Activated CD8-positive, alpha-beta memory T cell treated with anti-CD3 and anti-CD28 coated beads for 1 hour (primary cell): ENCODE measurements at places on chromosomes 4 and X.

GRCh38 chrX:31320740-31321139 lies 248.9 kb upstream of the FTHL17 start:
- DNase-seq = no peak

DNA sequence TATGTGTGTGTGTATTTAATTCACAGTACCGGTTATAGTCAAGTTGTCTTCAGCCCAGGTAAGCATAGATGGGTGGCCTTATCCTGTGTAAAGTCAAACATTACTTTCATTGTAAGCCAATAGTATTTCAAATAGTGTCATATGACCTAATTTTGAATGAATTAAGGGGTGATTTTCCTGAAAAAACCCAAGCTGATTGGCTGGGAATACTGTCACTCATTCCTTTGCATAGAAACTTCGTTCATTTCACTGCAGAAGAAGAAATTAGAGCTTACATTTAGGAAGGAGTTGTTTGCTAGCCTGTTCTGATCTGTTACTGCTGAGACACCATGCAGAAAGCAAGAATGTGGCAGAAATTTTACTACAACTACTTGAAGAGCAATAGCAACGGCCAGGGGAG lies 45.4 kb downstream of the SMARCAD1 start:
- no peak for DNase-seq

- DNase-seq = no peak
Measured at GRCh38 chrX:136168929-136169735, 21.8 kb downstream of the FHL1 start.

DNA sequence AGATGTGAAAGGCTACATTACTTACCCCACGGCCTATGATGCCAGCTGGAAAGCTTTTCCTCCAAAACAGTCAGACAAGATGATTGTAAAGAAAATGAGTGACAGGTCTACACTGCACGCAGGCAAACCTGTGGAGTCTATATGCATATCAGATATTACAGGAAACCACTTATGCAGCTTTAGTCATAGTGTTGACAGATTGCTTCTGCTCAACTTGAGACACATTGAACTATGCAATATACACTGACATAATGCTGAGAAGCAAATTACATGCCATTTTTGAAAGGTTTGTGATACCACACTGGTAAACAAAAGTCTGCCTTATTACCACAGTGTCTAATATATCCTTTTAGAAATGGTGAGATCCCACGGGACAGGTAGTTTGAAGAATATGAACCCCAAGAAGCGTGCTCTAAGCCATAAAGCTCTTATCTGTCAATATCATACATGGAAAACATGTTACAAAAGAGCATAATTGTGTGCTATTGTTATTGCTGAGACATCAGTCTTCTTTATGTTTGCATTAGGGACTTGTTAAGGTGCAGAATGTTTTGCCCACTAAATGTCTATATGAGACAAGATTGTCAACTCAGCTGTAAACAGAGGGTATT lies 1835.8 kb upstream of the TENM3 start:
- DNase-seq = no peak

DNA sequence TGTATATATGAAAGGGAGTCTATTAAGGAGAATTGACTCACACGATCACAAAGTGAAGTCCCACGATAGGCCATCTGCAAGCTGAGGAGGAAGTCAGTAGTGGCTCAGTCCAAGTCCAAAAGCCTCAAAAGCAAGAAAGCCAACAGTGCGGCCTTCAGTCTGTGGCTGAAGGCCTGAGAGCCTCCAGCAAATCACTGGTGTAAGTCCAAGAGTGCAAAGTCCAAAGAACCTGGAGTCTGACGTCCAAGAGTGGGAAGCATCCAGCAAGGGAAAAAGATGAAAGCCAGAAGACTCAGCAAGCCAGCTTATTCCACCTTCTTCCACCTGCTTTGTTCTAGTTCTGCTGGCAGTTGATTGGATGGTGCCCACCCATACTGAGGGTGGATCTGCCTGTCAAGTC lies 104.1 kb downstream of the IL1RAPL2 start:
- DNase-seq = no peak

GRCh38 chr4:93693141-93693540 lies 135.4 kb upstream of the ATOH1 start:
- no peak for DNase-seq

DNA sequence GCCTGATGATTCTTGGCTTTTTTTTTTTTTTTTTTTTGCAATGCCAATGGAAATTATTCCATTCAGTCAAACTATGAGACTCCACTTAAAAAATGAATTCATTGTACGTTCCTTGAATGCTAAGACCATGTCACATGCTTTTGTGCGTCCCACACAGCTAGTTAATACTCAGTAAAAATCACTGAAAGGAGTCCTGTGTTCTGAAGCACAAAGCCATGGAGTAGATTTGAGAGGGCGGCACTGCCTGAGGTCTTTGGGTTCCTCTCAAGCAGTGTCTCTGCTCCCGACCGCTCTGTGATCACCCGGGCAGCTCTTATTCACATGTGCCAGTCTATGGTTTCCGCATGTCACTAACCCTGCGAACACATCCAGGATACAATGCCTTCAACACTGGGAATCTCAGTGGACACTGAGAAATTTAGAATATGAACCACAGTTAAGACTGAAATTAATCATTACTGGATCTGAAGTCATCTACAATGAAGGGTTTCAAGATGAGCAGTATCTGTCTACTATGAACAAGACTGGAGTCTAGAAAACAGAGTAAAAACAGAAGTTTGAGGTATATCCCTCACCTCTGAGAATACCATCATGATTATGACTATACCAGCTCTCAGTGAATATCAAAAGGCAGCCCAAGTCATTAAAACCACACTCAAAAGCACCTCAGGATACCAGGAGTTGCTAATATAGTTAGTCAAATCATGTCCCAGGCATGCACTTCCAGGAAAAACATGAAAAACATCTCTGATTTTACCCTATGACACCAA lies 193.0 kb downstream of the MGST2 start:
- DNase-seq = no peak

- no peak for DNase-seq
Measured at GRCh38 chr4:41142376-41143310, 71.7 kb downstream of the APBB2 start.

DNA sequence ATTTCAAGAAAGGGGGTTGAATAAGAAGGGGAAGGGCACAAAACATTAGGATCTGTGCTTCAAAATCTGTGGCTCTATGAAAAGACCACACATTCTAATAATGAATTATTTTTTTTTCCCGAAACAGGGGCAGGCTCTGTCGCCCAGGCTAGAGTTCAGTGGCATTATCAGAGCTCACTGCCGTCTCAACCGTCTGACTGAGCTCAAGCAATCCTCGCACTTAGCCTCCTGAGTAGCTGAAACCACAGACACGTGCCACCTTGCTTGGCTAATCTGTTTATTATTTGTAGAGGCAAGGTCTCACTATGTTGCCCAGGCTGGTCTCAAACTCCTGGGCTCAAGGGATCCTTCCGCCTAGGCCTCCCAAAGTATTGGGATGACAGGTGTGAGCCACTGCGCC lies 33.4 kb downstream of the ACSL1 start:
- no peak for DNase-seq

GRCh38 chrX:93461060-93461459 lies 212.3 kb downstream of the NAP1L3 start:
- no peak for DNase-seq

GRCh38 chrX:51420610-51421009 lies 75.8 kb downstream of the NUDT11 start:
- DNase-seq = no peak

DNA sequence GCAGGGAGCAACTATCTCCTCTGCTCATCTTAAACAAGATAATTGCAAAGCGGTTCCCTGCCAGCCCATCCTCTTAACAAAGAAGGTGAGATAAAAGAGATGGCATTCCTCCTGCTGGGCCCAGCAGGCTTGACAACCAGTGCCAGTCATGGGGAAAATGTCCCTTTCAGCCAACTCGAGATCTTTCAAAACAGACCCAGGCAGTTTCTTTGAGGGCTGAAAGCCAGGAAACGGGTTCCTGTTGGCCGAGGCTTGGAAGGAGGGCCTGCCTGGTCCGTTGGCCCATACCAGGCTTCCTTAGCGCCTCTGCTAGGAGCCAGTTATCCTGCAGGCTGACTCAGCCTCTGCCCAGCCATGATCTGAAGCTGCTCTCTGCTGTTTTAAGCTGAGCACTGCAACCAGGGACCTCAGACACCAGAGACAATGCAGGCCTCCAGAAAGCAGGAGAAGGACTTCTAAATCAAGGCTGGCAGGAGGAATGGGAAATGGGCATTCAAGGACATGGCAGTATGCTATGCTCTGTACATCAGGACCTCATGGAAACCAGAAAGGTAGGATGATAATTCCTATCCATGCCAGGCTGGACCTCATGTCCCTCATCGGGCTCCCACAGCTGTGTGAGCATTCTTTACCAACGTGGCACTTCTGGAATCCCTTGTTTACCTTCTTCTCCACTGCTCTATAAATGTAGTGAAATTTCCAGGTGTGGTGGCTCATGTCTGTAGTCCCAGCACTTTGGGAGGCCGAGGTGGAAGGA lies 42.4 kb upstream of the SLC2A9 start:
- DNase-seq = no peak

- no peak for DNase-seq
Measured at GRCh38 chr4:176638992-176639391, 153.7 kb downstream of the VEGFC start.

DNA sequence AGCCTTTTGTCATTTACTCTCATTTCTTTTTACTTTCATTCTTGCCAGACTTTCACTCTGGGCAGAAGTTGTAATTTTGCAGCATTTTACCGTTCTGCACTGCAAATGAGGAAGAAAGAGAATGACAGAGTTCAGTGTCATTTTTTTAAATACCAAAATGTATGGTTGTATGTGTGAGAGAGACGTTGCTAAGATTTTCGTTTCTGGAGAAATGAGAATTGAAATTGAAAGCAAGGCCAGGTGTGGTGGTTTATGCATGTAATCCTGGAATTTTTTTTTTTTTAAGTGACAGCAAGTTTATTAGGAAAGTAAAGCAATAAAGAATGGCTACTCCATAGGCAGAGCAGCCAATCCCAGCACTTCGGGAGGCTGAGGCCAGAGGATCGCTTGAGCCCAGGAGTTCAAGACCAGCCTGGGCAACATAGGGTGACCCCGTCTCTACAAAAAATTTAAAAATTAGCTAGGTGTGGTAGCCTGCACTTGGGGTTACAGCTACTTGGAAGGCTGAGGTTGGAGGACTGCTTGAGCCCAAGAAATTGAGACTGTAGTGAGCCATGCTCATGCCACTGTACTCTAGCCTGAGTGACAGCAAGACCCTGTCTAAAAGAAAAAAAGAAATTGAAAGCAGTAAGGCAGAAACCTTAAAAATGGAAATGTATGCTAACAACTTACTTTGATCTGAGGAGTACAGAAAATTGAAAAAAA lies 12.9 kb downstream of the DCK start:
- no peak for DNase-seq

- no peak for DNase-seq
Measured at GRCh38 chr4:7985891-7986441, 46.3 kb upstream of the AFAP1 start.

- no peak for DNase-seq
Measured at GRCh38 chrX:109954333-109954732, 48.6 kb upstream of the TMEM164 start.

- DNase-seq = no peak
Measured at GRCh38 chr4:3296651-3297050, 3.8 kb downstream of the RGS12 start.

DNA sequence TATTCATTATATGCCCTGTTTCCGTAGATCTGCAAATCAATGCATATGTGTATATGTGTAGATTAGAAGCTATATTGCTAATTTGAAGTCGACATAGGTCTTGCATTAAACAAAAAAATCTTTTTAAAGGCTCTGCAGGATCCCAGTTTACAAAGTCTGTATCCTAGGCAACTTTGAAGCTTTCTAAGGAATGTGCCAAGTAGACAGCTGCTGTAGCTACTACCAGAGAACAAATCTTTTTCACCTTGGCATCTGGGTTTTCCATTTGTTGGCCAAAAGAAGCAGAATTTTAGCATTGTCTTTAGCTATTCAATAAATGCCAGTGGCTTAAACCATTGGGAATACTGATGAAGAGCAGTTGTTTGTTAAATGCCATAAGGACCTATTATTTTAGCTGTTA lies 88.0 kb downstream of the NAA11 start:
- DNase-seq = no peak

DNA sequence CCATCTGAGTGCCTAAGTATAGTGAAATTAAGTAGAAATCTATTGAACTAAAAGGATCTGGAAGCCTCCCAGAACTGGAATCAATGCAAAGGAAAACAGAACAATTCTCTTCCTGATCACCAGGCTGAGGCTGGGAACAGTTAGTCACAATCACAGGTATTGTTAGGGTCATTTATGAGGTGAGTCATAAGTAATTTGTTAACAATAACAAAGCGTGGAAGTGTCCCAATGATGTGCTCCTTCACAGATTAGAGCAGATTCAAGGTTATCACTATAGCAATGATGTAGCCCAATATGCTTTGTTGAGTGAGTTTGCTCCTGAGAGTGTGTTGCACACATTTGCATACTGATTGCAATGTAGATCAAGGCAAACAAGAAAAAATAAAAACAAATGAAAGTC lies 228.1 kb downstream of the ZNF674 start:
- no peak for DNase-seq

GRCh38 chrX:38799995-38800580 lies 1.2 kb upstream of the MID1IP1 start:
- DNase-seq = no peak

GRCh38 chrX:38435130-38435529 lies 82.7 kb downstream of the OTC start:
- DNase-seq = no peak

- no peak for DNase-seq
Measured at GRCh38 chr4:85928775-85929591, 430.9 kb downstream of the MAPK10 start.

GRCh38 chr4:31023109-31023508 lies 302.9 kb downstream of the PCDH7 start:
- no peak for DNase-seq

GRCh38 chr4:167713756-167714155 lies 378.6 kb upstream of the ANXA10 start:
- no peak for DNase-seq

GRCh38 chrX:7264399-7264798 lies 116.4 kb upstream of the PUDP start:
- no peak for DNase-seq

GRCh38 chr4:90028460-90028859 lies 98.7 kb upstream of the CCSER1 start:
- no peak for DNase-seq

DNA sequence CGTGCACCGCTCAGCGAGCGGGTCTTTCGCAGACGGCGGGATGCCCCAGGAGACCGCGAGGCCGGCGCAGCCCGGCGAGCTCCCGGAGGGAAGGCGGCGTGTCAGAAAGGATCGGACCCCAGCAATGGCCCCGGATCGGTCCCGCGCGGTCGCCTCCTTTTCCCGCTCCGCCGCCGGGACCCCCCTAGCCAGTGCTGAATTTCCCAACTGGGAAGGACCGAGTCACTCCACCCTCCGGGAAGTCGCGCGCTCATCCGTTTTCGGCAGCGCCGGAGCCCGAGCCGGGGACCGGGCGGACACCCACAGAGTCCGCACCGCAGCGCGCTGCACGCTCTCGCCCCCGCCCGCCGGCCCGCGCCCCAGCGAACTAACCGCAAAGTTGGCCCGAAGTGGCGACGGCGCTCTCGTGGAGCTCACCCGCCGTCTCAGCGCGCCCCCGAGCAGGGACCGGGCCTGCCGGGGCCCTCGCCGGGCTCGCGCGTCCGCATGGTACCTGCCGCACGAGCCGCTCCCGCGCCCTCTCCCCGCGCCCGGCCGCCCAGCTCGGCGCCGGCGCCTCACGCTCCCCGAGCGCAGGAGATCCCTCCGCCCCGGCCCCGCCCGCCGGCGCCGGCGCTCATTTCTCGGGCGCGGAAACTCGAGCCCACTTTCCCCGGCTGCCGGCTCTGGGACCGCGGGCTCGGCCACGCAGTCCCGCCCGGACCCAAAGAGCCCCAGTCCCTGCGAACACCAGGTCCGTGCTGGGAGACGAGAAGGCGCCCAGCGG lies at the start of gene FAT1:
Gene FAT1 (minus strand): TSS at position 565 of the 766 bp plus-strand sequence. CDS start 14,029 bp downstream, outside the sequence.
- DNase-seq = no peak
